AG09319 (cell line): ENCODE measurements at places on chromosomes 1 and 21.

DNA sequence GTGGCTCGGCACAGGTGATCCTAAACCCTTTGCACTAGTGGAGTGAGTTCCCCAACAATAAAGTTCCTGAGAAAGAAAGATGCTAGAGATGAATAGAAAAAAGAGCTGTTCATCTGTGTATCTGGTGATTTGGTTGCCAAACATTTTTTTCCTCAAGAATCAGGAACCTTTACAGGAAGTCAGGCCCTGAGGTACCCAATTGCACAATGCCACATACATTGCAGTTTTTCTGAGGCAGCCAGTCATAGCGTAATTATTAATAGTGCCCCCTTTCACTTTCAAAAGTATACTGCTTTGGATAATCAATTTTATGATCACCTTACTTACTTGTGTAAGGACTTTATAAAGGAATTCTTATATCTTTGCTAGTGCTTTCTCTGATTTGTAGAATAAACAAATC, 346.3 kb upstream of the POU3F1 start:
- DNase-seq, result no peak

DNA sequence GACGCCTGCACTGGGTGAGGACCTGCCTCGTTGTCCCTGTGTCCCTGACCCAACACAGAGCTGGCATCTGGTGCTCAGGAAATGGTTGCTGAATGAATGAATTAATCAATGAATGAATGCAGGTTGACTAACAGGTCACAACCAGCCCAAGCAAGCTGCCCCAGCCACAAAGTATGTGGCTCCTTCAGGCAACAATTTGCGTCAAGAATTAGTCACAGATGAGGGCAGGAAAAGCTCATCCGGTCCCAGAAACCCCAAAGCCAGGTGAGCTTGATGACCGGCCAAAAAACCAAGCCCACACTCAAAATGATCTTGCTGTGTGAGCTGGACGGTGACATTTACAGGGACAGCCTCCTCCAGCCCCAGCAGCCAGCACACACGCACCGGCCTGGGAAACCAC, 40.6 kb upstream of the GPR153 start:
- DNase-seq, result no peak

DNA sequence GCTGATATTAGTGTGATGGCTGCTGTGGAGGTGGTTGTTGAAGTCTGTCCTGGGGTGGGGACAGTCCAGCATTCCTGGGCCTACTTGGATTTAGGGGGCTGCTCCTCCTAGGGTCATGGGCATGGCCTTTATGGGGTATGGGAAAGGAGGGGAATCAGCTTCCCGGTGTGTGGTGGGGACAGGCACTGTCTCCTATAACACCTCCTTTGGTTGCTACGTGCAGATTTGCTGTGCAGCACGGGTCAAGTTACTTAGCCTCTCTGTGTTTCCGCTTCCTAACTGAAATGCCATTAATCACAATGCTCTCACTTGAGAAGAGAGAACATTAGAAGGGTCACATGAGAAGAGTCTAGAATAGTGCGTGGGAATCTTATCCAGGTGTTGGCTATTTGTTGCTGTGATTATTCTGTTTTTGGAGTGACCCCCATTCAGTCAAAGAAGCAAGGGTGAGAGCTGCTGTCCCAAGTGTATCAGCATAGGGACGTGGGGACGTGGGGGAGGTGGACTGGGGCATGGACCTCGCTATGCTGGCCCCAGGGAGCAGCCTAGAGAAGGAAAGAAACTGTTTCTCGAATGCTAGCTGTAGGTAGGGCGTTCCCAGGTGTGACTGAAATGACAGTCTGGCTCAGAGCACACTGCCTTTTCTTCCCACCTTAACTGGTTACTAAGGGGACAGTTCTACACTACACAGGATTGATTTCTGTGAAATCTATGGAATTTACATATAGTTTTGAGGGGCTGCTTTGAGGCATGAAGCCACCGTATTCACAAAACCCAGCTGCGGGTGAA, 19.9 kb downstream of the SOX13 start:
- no peak for DNase-seq

GRCh38 chr21:41965045-41965444, 11.2 kb upstream of the C2CD2 start:
- DNase-seq, result no peak

DNA sequence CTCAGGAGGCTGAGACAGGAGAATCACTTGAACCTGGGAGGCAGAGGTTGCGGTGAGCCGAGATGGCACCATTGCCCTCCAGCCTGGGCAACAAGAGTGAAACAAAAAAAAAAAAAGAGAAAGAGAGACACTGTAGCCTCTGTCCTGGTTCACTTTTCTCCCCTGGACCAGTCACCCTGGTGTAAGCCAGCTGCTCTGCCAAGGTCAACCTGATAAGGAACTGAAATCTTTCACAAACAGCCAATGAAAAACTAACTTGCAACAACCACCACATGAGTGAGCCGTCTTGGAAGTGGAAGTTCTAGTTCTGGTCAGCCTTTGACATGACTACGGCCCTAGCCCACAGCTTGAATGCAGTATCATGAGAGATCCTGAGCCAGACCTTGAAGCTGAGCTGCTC, 36.8 kb upstream of the CXADR start:
- no peak for DNase-seq

- no peak for DNase-seq
These were observed 197.8 kb upstream of the GALNT2 start for GRCh38 chr1:229869240-229869639.

- DNase-seq, result no peak
These were observed 94.5 kb downstream of the GLIS1 start for GRCh38 chr1:53644496-53644895.

GRCh38 chr1:224696891-224697765, 81.0 kb downstream of the CNIH3 start:
- no peak for DNase-seq

DNA sequence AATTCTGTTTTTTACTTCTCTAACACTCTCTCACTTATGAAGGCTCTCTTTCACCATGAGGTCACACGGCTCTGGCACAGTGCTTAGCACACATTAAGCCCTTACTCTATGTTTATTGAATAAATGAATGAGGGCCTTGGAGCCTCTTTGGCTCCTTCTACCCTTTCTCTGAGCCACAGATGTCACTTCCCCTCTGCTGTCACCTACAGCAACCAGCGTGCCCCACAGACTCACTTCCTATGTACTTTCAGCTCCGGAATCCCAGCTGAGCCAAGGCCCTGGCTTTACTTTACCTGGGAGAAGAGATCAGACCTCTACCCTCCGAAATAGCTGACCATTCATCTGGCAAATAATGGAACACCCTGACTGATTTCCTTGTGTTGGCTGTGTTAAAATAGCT, 53.7 kb upstream of the HMCN1 start:
- DNase-seq, result no peak

GRCh38 chr1:3779265-3779911, 6.8 kb downstream of the SMIM1 start:
- no peak for DNase-seq

- no peak for DNase-seq
These were observed 908.9 kb upstream of the ADGRL2 start for GRCh38 chr1:80891871-80892270.
